ENCODE measurements at places on chromosomes 2 and 18.

- DNase-seq = no peak
Measured at GRCh38 chr2:231288590-231288989, 90.2 kb downstream of the ARMC9 start.

DNA sequence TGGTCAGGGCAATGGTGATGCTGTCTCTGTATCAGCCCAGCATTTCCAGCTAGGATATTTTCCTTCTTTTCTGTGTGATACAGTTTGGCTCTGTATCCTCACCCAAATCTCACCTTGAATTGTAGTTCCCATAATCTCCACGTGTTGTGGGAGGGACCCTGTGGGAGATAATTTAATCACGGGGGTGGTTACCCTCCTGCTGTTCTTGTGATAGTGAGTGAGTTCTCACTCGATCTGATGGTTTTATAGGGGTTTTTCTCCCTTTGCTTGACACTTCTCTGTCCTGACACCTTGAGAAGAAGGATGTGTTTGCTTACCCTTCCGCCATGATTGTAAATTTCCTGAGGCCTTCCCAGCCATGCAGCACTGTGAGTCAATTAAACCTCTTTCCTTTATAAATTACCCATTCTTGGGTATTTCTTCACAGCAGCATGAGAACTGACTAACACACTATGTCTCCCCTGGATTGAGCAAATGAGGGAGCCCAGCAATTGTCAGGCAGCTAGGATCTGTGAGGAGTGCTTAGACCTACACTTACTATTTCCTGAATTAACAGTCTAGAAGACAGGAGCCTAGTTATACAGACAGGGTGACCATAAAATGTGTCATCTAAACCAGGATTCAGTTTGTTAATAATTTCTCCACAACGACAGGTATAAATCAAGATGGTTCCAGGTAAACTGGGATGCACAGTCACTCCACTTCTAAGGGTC lies 6.0 kb downstream of the SCN2A start:
- no peak for DNase-seq

- DNase-seq = no peak
Measured at GRCh38 chr2:10926191-10926820, 14.6 kb downstream of the KCNF1 start.

DNA sequence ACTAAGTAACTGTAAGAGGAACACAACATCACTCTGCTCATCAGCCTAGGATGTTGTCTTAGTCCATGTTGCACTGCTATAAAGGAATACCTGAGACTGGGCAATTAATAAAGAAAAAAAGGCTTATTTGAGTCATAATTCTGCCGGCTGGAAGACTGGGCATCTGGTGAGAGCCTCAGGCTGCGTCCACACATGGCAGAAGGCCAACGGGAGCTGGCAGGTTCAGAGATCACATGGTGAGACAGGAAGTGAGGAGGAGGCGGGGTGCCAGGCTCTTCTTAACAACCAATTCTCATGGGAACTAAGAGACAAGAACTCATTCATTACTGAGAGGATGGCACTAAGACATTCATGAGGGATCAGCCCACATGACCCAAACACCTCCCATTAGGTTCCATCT lies 46.8 kb downstream of the EPG5 start:
- no peak for DNase-seq

- no peak for DNase-seq
Measured at GRCh38 chr2:193580176-193580950, 1385.6 kb upstream of the TMEFF2 start.

DNA sequence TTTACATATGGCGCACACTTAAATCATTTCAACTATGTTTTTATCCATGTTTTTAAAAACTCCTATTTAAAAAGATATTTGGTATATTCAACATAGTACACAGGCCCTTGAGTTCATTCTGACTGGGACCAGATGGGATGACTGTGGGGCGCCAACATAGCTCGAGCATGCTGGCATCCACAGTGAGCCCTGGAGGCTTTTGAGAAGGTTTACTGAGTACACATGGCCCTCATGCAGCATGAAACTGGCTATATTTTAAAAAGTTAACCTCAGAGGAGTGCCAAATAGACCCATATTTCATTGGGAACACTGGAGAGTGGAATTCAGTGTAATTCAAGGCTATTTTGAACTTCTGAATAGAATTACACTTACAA lies 83.6 kb downstream of the CCDC85A start:
- DNase-seq = no peak

DNA sequence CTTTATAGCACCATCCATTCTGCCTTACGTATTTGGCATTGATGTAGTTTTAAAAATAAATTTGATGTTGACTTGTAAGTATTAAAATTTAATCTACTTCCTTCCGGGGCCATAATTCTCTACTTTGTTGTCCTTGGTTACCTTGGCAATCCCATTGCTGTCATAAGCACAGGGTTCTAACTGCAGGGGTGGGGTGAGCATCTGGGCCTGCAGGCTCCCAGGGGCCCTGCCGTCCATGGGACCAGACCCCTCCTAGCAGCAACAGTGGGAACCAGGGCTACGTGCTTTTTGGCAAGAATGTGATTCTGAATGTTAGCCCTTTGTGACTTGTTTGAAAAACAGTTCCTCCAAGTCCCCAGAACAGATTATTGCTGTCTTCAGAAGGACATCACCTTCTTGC lies 4.9 kb downstream of the ASAP2 start:
- no peak for DNase-seq

DNA sequence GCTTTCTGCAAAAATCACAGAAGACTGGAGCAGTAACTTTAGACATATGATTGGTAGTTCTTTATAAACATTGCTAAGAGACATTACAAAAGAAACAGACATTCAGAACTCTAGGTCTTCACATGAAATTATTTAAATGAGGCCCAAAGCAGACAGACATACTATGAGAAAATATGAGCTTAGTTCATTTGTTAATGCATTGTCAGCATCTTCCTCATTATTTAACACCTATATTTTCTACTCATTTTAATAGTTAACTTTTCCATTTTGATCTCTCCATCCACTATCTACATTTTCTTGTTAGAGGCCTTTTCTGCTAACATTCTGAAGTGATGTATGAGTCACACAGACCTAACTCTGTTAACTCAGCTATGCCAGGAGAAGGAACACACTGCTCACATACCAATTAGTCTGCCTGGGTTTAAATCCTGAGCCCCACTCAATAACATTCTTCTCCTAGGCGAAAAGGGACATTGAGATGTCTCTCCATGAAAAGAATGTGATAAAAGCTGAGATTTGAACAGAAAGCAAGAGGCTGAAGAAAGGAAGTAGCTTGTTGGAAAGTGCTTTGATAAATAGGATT lies 400.3 kb upstream of the PKDCC start:
- DNase-seq = no peak

- DNase-seq = no peak
Measured at GRCh38 chr18:32366586-32367538, 103.8 kb downstream of the GAREM1 start.

- no peak for DNase-seq
Measured at GRCh38 chr2:211434773-211435172, 878.4 kb downstream of the CPS1 start.

GRCh38 chr2:78301166-78301789 lies 724.2 kb upstream of the REG3G start:
- no peak for DNase-seq

GRCh38 chr2:15794608-15795134 lies 145.7 kb upstream of the MYCN start:
- no peak for DNase-seq

GRCh38 chr2:176534798-176535466 lies 265.7 kb downstream of the MTX2 start:
- DNase-seq = no peak

DNA sequence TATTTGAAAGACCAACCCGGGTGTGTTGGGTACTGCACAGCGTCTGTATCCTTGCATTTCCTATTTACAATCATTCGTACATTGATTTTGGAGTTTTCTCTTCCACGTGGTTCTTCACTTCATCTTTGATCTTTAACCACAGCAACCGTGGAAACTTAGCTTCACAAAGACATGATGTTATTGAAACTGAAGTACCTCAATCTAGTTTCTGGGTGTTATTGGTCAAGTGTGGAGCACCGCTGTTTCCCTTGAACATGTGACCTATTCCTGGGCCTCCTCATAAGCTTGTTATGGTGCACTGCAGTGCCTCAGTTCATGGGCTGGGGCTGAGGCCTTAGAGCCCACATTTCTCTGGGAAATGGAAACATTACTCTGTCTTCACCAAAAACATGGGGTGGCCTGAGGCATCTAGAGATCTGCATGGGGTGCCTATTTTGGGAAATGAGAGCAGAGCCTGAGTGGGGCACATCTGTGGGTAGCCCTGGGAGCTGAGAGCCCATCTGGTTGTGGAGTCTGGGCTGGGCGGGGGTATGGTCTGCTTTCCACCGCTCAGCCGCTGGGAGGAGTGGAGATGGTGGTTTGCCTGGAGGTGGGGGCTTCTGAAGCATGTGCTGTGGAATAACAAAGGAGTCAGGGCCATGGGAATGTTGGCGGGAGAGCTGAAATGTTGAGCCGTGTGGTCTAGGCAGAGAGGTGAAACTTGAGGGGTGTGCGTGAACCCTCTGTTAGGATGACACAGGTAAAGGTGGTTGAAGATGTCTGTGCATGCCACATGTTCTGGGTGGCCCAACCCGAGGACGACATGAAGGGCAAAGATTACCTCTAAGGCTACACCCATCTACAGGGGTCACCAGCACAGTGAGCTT lies 37.4 kb downstream of the ZNF236 start:
- DNase-seq = no peak

- DNase-seq = no peak
Measured at GRCh38 chr2:102206666-102207341, 20.0 kb downstream of the IL1RL2 start.

- no peak for DNase-seq
Measured at GRCh38 chr2:73255907-73256617, 22.0 kb downstream of the CCT7 start.

DNA sequence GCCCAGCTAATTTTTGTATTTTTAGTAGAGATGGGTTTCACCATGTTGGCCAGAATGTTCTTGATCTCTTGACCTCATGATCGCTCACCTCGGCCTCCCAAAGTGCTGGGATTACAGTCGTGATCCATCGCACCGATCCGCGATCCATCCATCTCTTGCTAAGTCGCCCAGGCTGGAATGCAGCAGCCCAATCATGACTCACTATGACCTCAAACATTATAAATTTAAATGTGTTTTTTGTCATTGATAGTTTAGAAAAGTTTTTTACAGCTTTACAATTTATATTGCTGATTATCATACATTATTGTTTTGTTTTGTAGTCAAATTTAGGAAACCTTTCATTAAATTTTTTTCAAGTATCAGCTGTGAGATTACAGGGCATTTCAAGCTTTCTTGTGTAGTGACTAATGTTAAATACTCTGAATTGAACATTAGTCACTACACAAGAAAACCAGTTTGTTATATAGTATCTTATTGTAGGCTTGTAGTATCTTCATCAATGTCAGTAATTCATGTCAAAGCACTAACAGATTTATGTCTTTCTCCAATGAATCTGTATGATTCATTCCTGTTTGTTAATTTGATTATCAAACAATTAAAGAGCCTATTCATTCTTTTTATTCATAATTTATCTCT lies 37.5 kb downstream of the NR4A2 start:
- no peak for DNase-seq

DNA sequence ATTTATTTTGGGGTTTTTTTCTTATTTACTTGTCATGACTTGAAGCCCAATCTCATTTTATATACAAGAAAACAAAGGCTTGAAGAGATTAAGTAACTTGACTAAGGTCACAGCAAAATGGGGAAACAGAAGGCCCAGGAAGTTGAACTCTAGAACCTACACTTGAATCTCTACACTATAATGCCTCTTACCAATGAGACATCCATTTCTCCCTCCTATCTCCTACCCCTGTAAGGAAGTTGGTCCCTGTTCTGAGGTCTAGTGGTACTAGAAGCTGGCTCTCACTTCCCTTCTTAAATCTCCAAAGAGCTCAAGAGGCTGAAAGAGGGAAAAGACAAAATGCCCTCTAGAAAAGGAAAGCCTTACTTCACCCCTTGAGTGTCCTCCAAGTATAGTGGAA lies 25.5 kb upstream of the IHH start:
- DNase-seq = no peak

- DNase-seq = no peak
Measured at GRCh38 chr2:63743982-63744966, 97.4 kb upstream of the UGP2 start.

GRCh38 chr2:1503471-1504310 lies 90.4 kb downstream of the TPO start:
- DNase-seq = no peak

- no peak for DNase-seq
Measured at GRCh38 chr2:150309311-150310080, 178.0 kb downstream of the RND3 start.

GRCh38 chr2:230956827-230957755 lies 32.0 kb upstream of the GPR55 start:
- DNase-seq = no peak

DNA sequence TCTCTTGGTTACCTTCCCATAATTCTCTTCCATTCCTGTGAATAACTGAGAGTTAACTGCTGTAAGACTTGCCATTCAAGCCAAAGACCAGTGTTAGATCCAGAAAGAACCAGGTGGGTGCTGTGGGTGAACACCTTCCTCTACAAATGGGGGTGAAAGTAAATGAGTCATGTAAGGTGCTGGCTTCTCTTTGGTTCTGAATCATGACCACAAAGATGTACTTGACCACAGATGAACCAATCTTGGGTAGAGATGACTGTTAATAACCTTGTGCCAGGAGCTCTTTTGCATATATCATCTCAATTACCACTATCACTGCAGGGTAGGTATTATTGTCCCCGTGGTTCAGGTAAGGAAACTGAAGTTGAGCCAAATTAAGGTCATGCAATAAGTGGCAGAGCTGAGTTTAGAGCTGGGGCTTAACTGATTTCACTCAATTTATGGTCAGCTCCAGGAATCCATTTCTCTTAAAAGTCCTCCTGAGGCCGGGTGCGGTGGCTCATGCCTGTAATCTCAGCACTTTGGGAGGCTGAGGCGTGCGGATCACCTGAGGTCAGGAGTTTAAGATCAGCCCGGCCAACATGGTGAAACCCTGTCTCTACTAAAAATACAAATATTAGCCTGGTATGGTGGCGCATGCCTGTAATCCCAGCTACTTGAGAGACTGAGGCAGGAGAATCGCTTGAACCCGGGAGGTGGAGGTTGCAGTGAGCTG lies 244.9 kb upstream of the CXCR4 start:
- no peak for DNase-seq

DNA sequence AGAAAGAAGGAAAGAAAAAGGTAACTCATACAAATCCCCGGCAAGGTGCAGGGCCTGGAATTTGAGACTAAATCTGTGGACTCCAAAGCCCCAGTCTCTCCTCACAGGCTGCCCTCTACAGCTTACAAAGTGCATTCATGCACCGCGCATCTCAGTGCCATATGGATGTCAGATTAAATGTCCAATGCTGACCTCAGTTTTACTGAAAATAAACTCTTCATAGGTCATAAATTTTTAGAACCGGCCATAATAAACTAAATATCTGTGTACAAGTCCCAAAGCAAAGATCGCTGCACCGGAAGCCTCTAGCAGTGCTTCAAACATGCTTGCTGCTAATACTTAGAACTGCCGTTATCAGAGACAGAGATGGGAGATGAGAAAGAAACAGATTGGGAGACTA lies 17.7 kb downstream of the ST6GAL2 start:
- no peak for DNase-seq

DNA sequence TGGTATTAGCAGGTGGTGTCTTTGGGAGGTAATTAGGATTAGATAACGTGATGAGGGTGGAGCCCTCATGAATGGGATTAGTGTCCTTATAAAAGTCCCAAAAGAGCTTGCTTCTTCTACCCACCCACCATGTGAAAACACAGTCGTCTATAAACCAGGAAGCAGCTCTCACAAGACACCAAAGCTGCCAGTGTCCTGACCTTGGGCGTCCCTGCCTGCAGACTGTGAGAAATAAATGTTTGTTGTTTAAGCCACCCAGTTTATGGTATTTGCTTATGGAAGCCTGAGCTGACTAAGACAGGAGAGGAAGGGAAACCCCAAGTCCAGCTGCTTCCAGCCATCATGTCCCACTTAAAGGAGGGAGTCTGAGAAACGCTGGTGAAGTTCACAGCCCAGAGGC lies 13.6 kb downstream of the ADI1 start:
- DNase-seq = no peak
